ENCODE measurements at places on chromosomes 2 and 18.
A peak's percentile ranks its signal among the peaks of the same experiment; 100 is the strongest.

GRCh38 chr2:129722306-129723019, 257.0 kb upstream of the RAB6C start:
- DNase-seq: no peak

GRCh38 chr2:25824718-25825117, 53.6 kb downstream of the ASXL2 start:
- no peak for DNase-seq

DNA sequence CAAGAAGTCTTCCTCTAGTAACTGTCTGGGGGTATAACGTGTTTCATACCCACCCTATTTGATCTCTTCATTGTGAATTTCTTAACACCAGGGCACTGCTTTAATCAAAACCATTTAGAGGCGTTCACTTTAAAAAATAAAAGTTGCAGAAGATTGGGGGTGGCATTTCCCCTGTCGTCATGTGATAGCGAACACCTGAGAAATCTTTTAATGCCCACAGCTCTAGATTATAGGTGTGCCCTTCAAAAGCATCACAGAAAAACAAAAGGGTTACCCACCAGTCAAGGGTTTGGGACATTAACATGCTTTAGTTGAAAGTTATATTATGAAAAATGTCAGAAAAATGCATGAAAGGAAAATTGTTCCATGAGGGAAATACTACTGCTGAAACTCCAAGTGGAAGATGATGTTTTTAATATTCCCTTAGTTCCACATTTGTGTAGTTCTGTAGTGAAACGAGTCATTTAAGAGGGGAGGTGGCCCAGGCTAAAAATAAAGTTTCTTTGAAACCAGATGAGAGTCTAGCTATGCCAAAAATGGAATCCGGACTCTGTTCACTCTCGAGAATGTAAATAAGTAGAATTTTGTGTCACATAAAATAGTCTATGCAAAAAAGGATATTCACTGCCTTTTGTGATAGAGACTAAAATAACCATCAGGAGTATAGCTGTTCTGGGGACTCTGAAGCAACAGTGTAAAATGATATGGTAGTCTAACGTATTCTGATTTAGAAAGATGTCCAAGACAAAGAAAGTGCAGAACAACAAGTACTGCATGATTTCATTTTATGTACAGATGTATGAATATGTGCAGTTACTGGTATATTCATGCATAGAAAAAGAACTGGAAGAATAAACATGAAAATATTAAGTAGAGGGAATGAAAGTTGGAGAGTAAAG, 95.3 kb downstream of the TMEM247 start:
- DNase-seq: no peak

DNA sequence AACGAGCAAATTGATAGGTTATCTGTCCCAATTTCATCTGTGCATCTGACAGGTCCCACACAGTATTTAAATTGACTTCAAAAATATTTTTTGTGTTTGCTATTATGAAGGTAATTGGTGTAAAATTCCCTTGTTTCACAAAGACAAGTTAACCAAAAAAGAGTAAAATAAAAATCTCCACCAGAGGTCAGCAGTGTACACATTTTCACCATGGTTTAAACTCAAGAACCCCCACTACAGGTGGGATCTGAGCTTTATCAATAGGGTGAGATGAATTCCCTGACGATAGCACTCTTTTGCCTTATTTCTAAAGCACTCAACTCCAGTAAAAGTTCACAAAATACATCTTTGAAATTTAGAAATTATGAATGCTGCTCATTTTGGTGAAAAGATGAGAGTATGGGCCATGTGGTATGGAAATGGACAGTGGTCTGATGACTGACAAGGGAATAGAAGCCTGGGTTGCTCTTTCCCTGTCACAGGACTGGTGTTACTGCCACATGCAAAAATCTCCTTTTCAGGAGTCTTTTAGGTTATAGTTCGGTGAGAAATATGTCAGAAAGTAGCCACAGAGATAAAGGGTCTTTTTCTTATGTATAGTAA, 68.0 kb downstream of the SERPINB8 start:
- DNase-seq: no peak

DNA sequence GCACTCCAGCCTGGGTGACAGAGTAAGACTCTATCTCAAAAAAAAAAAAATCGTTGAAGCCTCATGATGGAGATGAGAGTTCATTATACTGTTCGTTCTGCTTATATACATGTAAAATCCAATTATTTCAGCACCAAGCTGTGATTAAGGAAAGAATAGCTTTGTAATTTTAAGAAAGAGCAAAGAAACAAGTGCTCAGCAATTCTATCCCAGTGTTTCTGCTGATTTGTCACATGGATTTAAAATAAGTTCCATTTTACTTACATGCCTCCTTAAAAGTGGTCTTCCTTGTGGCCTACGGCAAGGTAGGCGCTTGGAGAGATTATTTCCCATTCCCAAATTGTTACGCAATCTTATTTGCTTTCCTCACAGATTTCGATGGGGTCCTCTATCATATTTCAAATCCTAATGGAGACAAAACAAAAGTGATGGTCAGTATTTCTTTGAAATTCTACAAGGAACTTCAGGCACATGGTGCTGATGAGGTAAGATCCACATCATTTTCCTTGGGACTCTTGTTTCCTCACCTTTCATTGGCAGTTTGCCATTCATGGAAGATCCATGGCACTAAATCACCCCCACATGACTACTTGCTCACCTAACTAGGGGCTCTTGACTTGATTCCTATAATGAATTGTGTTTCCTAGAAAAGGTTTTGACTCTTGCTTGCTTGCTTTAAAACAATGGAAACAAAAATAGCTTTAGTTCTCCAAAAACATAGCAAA, 11.5 kb downstream of the ARPC2 start:
- DNase-seq: no peak

DNA sequence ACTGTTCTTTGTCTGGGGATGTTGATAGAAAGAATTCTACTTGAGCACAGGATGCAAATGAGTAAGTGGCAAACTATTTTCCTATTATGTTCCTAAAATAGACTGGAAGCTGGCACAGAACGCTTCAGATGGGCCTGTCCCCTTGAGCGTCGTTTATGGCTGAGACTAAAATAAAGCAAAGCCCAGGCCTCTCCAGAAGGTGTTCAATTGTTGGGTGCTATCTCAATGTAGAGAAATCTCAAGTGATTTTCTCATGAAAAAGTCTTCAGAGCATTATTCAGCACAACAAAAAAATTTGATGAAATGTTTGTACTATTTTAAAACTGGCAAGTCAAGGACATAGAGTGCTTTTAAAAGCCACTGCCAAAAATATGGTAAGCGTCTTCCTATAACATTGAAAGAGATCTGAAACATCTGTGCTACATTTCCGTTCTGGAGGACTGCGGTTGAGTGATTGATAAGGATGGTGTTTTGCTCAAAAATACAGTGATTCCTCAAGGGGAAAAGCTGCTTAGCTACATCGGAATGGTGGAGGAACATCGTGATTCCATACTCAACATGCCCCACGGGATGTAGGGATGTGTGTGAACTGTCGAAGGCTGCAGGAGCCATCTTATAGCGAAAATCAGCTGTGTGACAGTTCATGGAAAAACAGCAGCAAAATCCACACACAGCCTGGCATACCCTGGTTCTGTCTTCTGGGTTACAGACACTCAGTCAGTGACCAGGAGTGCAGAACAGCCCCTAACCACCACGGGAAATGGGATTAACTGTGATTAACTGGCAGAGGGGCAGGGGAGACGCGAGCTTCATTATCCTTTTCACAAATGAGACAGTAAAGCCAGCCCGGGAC, 10.4 kb upstream of the LRRFIP1 start:
- no peak for DNase-seq

- DNase-seq: no peak
Observed at GRCh38 chr2:224410946-224411561, 9.1 kb upstream of the FAM124B start.

GRCh38 chr2:36409335-36409734, 53.8 kb downstream of the CRIM1 start:
- no peak for DNase-seq

GRCh38 chr2:19802086-19802841, 99.5 kb downstream of the TTC32 start:
- no peak for DNase-seq

DNA sequence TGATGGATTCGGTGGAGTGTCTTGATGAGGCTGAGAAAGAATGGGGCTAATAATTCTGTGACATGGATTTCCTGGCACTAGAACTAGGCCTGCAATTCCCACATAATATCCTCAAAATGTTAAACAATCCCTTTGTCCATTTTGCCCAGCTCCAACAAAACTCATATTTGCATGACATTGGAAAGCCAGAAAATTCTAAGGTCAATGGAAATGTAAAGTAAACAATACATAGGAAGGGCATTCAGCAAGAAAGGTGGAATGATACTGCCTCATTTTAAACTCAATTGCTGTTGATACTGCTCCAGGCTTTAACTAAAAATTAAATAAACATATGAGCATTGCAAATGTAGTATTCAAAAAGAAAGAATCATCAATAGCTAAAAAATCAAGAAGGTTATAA, 434.8 kb upstream of the SLC8A1 start:
- DNase-seq: no peak

DNA sequence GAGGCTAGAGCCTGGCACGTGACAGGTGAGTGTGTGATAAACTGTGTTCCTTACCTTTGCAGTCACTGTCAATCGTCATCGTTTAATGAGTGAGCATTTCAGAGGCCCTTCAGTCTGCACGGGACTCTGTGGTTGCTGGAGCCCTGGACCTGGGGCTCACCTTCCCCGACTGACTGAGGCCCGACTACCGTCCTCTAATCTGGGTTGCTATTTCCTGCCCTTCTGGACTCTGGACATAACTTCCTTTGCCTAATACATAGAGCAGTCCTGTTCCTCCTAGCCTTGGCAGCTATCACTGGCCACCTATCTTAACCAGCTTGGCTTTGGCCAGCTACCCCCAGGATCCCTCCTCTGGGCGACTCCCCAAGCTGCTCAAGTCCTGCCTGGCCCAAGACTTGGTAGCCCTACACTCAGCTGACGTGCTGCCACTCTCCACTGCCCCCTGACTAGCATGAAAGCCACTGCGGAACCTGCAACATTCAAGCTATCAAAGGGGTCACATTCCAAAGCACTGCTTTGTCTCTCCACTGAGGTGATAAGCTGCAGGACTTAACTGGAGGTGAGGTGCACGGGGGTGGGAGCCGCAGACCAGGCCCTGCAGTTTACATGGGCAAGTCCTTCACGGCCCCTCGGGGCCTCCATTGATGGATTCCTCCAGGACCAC, 11.1 kb upstream of the RAB17 start:
- DNase-seq: no peak

DNA sequence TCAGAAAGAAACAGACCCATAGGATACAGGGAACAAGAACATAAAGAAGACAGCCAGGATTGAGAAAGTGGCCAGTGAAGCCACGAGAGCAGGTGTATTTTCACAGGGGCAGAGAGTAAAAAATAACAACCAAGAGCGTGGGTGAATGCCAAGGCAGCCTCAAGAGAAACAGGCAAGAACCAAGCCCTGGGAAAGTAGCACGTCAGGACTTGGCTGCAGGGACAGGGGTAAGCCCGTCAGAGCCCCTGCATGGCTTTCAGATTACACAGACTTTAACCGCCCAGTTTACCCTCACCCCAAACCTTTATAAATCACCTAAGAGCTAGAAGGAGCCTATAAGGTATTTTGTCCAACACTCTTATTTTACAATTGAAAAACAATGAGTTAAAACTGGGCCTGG, 43.7 kb downstream of the ARL4C start:
- DNase-seq: no peak

DNA sequence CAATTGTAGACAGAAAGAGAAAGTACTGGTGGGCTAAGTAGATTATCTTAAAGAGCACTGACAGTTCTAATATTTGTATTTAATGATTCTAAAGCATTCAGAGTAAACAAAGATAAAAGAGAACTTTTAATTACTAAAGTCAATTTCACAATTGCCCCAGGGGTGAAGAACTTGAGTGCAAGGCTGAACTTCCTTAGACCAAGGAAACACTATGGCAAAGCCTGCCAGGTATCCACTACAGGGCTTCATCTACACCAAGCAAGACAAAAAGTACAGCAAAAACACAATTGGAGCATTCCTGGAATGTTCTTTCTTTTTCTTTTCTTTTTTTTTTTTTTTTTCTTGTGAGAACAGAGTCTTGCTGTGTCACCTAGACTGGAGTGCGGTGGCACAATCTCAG, 46.9 kb upstream of the NDUFV2 start:
- DNase-seq: no peak

DNA sequence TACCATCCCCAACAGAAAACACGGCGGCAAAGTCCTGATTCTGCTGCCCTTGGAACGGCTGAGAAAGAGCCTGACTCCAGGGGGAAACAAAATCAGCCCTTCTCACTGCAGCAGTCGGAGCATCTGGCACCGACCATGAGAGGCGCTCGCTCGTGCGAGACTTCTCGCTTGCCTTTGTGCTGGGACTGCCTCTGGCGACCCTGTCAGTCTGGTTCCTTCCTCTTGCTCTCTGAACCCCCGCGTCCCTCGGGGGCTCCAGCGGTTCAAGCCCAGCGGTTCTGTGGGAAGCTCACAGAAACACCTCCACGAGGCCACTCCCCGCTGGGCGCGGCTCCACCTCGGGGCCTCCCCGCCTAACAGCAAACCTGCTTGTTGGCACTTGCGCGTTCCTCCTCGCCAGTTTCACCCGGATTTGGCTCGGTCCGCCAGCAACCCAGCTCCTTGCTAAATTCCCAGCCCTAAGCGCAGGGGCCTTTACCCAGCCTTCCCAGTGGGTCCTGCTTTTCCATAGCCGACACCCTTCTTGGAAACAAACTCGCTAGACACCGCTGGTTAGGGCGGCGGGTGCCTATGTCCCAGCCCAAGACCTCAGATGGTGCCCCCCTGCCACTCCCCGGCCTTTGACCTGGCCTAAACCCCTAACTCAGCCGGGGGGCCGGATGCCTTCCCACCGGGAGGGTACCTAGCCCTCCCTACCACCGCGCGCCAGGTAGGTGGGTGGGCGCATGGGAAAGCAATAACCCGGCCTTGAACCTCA, 2.2 kb downstream of the RND3 start:
- no peak for DNase-seq

- DNase-seq: no peak
Observed at GRCh38 chr2:241914542-241914941, 45.0 kb downstream of the RTP5 start.

DNA sequence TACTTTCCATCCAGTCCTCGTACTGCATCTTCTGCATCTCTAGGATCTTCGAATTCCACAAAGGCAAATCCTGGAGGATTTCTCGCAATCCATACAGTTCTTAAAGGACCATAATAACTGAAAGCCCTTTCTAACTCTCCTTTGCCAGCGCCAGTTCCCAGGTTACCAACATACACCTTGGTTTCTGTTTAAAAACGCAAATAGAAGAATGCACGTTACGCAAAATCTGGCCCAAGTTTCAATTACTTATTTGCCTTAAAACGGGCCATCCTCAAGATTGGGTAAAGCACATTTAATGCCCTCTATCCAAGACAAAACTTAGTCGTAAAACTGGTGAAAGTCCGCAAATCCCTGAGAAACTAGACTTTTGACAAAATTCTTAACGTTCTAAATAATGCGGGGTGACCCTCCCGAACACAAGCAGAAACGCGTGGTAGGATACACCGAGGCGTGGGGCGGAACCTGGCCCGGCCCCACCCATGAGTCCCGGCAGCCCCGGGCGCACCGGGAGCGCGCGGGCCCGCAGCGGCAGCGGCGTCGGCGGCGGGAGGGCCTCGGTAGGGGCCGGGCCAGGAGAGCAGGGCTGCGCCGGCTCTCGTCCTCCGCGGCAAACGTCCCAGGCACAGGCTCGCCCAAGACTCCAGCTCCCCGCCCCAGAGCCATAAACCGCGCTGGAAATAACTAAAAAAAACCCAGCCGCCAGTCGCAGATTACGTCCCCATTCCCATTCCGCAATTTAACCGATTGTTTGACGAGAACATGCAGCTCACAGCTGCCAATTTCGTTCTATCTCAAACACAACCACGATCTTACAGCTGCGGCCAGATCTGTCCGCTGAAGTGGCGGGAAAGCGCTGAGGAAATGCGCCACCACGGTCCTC, 910 bp downstream of the SRSF7 start:
- DNase-seq: peak; percentile 29

- no peak for DNase-seq
Observed at GRCh38 chr18:22484471-22484870, 66.8 kb upstream of the CTAGE1 start.
